Nucleus accumbens (tissue), 56 donors: ENCODE measurements at places on chromosomes 6 and 20.

DNA sequence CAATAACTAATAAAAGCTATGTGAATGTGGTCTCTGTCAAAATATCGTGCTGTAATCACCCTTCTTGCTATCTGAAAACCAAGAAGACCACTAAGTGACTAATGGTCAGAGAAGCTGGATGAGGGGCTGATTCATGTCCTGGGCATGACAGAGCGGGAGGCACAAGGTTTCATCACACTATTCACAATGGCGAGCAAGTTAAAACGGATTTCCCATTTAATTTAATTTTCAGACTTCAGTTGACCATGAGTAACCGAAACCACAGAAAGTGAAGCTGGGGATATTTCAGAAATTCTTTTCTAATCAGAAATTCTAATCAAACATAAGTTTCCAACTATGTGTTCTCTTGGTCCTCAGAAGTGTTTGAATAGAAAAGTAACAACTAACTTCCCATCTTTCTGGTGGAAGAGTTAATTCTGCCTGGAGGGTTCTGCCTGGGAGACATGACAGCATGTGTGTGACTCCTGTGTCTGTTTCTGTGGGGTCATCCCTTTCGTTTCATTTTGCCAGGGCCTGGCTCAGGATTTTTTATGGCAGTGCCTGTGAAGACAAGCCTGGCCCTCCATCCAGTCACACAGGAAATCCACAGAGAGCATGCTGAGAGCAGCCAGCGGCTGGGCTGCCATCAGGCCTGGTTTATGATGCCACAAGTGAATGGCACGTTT is 98.9 kb downstream of the FAM120B start:
- no peak for DNase-seq

GRCh38 chr6:116387374-116387773 is 16.6 kb downstream of the DSE start:
- DNase-seq = no peak

DNA sequence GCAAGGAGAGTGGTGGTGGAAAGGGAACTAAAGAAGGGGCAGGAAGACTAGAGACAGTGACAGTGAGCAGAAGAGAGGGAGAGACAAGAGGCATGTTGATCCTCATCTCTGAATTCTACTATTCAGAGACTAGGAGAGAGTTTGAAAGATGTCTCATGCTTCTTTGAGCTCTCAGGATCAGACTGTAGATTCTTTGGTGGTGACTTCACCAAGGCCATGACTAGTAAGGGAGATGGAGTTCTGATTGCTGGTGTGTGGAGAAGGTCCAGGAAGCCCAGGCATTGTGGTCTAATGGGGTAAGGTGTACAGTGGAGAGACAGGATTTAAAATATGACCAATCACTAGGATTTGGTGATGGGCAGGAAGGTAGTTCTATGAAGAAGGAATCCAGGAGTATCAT is 713 bp downstream of the WFDC9 start:
- DNase-seq = no peak

DNA sequence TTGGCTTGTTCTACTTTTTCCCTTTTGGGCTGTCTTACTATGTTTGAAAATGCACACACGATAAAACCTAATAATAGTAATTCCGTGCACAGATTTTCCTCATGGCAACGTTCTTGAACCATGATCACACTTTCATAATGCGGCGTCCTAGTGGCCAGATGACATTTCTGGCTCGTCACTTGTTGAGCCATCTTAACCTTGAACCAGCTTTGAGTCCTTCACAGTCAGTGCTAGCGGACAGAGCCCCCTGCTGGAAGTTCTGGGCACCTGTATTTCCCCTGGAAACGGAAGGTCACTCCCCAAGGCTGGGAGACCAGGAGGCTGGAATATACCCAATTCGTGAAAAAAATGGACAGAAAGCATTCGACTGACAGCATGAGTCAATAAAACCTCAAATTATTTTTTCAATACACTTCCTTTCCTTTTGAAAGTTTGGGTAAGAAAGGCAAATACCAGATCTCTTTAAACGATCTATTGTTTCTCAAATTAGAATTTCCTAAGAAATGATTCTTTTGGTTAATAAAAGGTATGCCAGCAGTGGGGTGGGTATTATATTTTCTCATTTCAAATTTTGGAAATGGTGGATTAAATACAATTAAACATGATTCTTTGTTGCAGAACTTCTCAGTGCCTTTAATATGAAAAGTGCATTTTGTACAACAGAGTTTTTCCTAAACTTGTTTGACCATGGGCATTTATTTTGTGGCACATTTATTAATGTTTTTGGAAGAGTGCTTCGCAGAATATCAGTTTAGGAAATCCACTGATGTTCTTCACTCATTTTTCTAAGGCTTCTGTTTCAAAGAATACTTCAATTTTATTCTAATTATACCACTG is 542.3 kb downstream of the QKI start:
- DNase-seq = peak; percentile 41

DNA sequence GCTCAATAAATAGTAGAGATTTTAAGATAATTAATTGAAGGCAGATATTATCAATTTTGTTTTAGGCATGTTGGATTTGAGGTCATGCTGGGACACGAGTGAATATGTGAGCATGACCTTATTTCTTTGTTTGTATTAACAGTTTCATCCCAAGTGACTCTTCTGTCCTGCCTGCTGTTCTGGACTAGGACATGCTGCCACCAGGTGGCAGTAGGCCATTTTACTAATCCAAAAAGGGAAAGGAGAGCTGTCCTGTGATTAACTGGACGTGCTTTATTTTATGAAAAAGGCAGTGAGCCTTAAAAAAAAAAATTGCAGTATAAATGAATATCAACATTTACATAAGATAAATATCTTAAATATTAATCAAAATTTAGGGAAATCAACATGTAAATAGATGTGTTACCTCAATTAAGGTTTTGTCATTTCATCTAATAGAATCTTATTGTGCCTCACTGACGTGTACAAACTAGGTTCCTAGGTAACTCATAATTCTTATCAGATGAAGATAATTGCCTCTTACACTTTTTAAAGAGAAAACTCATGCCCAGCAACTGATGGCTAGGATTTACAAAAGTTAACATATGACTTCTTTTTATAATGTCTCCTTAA is 49.8 kb downstream of the FRK start:
- peak; percentile 77 for DNase-seq

- no peak for DNase-seq
Observed at GRCh38 chr20:41361757-41362747, 4.6 kb downstream of the EMILIN3 start.

GRCh38 chr20:63129991-63130657 is 85.8 kb downstream of the YTHDF1 start:
- no peak for DNase-seq

DNA sequence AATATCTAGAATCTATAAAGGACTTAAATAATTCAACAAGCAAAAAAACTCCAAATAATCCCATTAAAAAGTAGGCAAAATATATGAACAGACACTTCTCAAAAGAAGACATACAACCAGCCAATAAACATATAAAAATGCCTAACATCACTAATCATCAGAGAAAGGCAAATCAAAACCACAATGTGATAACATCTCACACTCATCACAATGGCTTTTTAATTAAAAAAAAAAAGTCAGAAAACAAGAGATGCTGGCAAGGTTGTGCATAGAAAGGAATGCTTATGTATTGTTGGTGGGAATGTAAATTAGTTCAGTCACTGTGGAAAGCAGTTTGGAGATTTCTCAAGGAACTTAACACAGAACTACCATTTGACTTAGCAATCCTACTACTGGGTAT is 979.6 kb upstream of the MAP3K7 start:
- DNase-seq = no peak

DNA sequence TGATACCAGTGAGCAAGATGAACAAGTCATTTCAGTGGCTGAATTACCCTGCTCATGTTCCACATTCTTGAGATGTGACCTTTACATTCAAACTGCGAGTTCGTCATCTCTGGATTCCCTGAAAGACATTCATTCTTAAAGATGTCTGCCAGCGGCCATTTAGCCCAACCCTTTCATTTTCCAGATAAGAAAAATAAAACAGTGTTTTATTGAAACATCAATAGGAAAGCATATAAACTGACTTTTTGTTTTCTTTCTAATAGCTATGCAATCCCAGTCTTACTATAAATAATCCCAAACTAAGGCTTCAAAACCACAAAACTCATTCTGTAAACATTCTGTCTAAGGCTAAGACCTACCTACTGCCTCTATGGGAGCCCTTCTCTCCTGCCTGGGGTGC is 134.0 kb downstream of the SAMD5 start:
- DNase-seq = no peak

DNA sequence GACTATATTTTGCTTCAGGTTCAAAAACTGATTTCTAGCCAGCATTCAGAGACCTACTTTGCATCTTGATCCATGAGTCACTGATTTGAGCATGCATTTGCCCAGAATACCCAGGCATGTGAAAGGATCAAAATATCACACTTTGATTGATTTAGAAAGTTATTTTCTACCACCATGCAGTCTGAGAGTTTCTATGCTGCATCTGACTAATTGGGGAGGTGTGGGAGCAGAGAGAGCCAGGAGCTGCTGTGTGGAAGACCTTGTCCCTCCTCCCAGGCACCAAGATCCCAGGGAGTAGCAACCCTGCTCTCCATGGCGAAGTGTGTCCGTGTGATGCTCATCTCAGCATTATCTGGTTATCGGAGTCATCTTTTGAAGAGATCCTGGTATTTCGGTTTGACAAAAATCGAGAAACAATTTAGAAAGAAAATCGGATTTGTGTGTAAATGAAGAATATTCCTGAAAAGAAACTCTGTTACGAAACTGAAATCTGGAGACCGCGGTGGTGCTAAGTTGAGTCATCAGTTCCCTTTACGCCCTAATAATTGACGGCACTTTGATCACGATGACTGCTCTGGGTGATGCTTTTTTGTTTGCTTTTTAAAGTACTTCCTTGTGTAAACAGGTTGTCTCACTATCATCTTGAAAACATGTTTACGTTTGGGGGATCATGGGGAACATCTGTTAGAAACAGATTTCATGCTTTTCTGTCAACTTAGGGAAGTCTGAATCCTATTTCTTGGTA is 193.4 kb downstream of the BACH2 start:
- DNase-seq = no peak

- DNase-seq = no peak
Observed at GRCh38 chr6:34106900-34107299, 39.0 kb downstream of the GRM4 start.

DNA sequence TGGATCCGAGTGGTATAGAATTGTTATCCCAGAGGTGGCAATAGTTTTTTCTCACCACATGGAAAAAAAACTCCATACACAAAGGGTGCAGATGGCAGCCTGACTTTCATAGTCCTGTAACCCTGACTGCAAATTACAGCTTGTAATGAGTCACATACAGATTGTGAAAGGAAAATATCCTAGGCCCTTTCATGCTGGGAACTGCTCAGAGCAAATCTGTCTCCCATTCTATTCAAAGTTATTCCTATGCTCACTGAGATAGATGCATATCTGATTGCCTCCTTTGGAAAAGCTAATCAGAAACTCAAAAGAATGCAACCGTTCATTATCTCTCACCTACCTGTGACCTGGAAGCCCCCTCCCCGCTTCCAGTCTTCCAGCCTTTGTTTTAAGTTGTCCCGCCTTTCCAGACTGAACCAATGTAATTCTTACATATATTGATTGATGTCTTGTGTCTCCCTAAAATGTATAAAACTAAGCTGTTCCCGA is 108.7 kb upstream of the MAP3K4 start:
- no peak for DNase-seq

GRCh38 chr6:90492798-90493197 is 94.1 kb downstream of the MAP3K7 start:
- DNase-seq = no peak

DNA sequence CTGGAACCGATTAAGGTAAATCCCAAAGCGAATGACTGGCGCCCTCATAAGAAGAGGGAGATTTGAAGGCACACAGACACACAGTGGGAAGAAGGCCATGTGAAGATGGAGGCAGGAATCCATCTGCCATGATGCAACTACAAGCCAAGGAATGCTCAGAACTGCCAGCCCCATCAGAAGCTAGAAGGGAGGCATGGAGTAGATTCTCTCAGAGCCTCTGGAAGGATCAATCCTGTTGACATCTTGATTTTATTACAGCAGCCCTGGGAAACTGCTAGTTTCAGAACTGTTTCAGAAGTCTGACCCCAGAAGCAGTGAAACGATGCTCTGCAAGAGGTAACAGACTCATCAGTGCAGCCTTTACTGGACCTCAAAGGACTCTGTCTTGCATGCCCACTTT is 103.5 kb upstream of the GPR6 start:
- DNase-seq = no peak

DNA sequence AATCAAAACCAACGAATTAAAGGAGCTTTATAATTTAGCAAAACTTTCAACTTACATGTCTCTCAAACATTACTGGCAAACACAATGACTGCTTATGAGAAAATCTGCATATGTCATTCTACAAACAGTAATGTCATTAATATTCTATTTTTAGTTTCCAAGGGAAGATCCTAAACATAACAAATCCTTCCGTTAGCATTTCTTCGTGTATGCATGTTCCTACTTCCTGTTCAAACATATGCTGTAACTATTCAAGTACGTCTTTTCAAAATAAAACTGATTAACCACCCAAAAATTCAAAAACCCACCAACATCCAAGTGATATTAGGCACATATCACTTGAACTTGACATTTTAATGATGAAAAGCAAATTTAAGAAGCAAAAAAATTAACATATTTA is 131.3 kb downstream of the HACE1 start:
- DNase-seq = no peak

- no peak for DNase-seq
Observed at GRCh38 chr20:50852085-50852484, 57.2 kb downstream of the BCAS4 start.

- DNase-seq = no peak
Observed at GRCh38 chr6:44666324-44666723, 278.8 kb downstream of the CDC5L start.

- DNase-seq = no peak
Observed at GRCh38 chr6:101146389-101146788, 247.1 kb upstream of the GRIK2 start.

DNA sequence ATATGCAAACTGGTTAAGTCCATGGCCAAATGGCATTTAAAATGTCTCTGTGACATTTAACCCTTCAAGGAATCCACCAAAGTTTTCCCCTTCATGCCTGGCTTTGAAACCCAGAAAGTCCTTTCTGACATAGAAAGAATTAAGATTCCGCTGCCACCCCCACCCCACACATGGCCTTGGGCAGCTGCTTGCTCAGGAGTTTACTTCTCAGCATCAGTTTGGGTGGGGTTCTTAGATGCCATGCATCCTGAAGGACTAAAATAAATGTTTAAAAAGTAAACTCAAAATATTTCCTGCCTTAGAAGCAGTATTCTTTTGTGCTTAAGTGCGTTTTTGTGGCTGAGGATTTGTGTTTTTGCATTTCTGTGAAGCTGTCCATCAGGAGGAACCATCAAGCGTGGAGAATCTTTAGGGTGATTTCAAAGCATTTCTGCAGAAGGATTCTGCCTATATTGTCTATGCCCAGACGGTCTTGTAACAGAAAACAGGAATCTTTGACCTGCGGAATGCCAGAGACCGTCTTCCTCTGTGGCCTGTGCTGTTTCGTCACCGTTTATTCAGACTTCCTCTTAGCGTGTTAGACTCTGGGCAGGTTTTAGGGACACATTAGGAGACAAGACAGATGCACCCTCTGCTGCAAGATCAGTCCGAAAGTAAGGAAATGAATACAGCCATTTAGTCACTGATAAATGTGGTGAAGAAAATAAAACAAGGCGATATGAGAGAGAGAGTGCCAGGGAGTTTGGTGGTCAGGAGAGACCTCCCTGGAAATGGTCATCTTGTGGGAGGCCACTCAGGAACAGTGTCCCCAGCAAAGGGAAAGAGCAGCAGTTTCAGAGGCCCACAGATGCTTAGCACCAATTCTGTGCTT is 6.2 kb downstream of the DUSP22 start:
- no peak for DNase-seq
